ENCODE measurements at places on chromosomes 1 and 21. TPM values are rescaled to one million over a fixed set of nuclear protein-coding genes. Genes with fewer than 3 reads are reported as not detected.

The UBQLN4 gene
- total RNA-seq: 13.9 TPM

The GREM2 gene
- 18.7 TPM for total RNA-seq

DNA sequence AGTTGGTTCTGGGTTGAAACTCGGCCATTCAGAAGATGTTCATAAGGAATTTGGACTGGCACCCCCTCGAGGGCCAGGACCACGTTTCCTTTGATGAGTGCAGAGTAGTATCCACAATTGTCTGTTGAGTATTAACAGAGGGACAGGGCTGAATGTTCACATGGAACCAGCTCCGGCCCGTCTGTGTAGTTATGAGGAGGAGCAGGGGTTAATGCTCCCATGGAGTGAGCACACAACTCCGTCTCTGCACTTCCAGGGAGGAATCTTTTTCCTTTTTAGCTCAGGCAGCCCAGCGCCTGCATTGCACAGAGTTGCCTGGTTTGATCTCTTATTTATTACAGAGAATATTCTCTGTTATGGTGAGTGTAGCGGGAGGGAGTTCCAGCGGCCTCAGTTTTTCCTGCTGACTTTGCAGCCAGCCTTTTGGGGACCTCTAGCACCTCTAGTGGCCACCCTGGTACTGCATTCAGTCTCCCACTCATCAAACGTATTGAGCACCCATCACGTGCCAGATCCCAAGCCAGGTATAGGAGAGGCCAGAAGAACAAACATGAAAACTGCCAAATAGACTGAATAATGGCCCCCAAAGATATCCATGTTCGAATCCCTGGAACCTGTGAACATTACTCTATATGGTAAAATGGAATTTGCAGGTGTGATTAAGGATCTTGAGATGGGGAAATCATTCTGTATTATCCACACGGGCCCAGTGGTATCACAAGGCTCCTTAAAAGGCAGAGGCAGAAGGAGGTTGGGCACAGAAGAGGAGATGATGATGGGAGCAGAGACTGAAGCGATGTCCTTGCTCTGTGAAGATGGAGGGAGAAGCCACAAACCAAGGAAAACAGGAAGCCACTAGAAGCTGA is 167.7 kb upstream of the CSF3R start:
- no peak overlapping the region for H3K27ac ChIP-seq
- no peak for DNase-seq
- H3K4me1 ChIP-seq: no peaks in the 10 kb centered on the region
- peaks cover 29% of the 10 kb centered on the region for H3K27me3 ChIP-seq
- H3K4me3 ChIP-seq: no peak overlapping the region
- no peaks in the 10 kb centered on the region for H3K36me3 ChIP-seq

- no peaks in the 10 kb centered on the region for H3K36me3 ChIP-seq
- H3K27ac ChIP-seq: no peak overlapping the region
- no peaks in the 10 kb centered on the region for H3K4me1 ChIP-seq
- H3K4me3 ChIP-seq: no peak overlapping the region
- no peaks in the 10 kb centered on the region for H3K27me3 ChIP-seq
- DNase-seq: no peak
These were observed 7.2 kb upstream of the FBXO28 start for GRCh38 chr1:224106568-224107281.

DNA sequence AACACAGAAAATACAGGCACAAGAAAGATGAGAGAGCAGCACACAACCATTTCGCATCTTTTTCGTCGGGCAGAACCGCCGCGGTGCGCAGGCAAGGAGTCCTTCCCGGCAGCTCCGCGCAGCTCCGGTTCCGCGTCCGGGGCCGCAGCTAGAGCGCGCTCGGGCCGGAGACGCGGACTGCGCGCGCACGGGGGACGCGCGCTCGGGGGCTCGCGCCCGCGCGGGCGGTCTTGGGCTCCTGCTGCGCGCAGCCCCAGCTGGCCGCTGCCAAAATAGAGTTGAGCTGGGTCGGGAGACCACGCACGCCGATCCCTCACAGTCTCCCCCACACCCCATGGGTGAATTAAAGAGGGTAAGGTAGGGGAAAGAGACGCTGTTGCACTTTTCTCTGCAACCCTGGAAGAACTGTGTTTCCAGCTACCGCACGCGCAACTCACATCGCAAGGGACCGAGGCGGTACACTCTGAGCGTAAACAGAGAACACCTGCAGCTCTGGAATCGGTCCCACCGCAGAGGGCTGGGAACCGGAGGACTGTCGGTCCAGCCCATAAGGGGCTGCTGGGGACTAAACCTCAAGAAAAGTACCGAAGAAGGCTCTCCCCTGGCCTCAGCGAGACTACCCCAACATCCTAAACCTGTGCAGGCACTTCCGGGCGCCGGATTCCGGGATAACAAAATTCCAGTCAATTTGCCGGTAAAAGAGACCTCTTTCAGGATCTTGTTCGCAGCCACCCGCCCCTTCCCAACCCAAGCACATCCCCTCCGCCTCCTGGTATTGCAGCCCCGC is 1.7 kb downstream of the NR5A2 start:
- peak overlapping the region; percentile 41 for H3K4me3 ChIP-seq
- no peak overlapping the region for H3K27ac ChIP-seq
- DNase-seq: no peak
- no peaks in the 10 kb centered on the region for H3K36me3 ChIP-seq
- peaks cover 11% of the 10 kb centered on the region for H3K4me1 ChIP-seq

All from sigmoid colon (tissue), 7 donors.